ENCODE measurements at places on chromosomes 16 and 17.

- DNase-seq = no peak
Measured at GRCh38 chr16:69110406-69110805, 5.0 kb downstream of the HAS3 start.

- DNase-seq = no peak
Measured at GRCh38 chr16:1920727-1921171, 2.5 kb upstream of the HS3ST6 start.

DNA sequence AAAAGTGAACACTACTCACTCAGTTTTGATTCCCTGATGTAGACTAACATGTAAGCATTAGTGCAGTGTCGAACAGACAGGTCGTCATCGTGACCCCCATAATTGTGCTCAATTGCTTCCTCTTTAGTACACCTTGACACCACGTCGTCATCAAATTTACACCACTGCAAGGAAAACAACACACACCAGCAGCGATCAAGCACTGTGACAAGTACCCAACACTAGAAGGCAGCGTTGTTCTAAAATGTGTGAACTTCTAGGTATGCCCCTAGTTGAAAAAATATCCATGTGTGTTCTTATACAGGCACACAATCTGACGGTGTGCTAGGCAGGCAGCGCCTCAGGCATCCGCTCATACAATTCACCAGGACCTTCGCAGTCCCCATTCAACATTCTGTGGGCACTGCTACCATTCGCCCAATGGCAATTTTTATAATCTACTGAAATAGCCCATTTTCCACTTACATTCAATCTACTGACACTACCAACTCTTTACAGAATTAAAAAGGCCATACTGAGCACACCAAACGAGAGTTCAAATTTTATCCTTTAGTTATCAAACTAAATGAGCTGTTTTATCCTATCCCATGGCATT, 23.1 kb downstream of the LITAFD start:
- no peak for DNase-seq

DNA sequence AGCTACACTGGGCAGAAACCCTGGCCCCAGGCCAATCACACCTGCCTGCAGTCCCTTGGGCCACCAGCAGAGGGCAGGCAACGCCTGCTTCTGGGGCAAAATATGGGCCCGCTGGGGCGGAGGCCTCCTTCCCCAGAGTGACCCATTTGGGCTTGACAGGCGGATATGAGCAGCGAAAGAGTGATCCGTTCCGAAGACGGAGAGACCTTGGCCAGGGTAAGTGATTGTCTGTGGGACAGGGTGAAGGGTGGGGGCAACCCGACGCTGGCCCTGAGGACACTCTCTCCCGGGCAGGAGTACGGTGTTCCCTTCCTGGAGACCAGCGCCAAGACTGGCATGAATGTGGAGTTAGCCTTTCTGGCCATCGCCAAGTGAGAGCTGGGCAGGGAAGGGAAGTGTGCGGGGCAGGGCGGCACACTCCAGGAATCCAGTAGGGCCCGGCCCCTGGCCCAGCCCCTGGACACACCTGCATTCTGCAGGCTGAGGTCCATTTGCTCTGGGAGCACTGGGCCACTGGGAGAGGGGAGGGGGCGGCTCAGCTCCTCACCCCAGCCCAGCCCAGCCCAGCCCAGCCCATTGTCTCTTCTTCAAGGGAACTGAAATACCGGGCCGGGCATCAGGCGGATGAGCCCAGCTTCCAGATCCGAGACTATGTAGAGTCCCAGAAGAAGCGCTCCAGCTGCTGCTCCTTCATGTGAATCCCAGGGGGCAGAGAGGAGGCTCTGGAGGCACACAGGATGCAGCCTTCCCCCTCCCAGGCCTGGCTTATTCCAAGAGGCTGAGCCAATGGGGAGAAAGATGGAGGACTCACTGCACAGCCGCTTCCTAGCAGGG, 3.5 kb upstream of the NHERF1 start:
- DNase-seq = peak; percentile 76

- DNase-seq = no peak
Measured at GRCh38 chr17:80111702-80112470, 10.5 kb downstream of the GAA start.

GRCh38 chr16:86806838-86807351, 228.5 kb downstream of the FOXL1 start:
- no peak for DNase-seq

DNA sequence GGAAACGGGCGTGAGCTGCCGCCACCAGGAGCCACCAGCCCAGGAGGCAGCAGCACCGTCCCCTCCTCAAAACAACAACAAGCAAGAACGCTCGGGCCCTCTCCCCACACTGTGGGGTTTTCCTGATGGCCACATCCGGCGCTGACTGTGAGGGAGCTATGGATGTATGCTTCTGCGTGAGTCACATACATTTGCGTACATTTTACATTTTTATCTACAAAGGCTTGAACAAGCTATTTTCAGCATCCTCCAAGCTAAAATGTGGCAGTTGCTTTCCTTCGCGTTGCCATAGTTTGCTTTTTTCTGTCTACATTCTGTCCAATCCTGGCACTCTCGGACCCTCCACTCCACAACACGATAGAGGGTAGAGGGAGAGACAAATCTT, 2.0 kb upstream of the ABR start:
- DNase-seq = no peak

DNA sequence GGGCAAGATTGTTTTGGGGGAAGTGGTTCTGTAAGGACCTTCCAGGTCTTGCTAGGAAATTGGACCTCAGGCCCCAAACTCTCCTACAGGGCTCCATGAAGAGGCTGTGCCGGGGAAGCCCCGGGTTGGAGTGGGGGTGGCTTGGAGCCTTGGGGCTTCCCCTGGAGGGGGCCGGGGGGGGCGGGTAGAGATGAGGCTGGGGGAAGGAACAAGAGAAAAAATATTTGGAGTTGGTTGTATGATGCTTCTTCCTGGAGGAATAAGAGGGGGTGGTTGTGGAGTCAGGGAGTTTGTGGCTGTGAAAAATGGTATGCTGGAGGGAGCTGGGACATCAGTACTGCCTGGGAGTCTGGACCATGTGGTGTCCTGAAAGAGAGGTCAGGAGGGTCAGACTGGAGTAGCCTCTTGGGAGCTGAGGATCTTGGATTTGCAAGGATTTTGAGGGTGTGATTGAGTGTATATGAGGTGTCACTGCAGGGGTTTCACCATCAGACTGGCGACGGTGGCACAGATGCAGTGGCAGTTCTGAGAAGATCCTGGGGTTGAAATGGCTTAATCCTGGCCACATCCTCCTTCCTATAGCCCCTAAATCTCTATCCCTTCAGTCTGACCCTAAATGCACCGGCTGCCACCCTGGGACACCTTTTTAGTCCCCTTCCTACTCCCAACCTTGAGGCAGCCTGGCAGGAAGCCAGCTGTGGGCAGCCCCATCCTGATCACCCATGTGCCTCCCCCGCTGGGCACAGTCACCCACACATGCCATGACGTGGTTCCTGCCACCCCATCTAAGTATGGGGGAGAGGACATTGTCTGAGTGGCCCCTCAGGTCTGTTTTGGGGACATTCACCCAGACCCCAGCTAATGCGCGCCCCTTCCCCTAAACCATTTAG, 10.9 kb downstream of the RARA start:
- DNase-seq = no peak

- DNase-seq = no peak
Measured at GRCh38 chr17:50766222-50767023, 895 bp downstream of the ANKRD40CL start.

GRCh38 chr17:35568561-35568960, 7.9 kb upstream of the SLFN14 start:
- peak; percentile 56 for DNase-seq

DNA sequence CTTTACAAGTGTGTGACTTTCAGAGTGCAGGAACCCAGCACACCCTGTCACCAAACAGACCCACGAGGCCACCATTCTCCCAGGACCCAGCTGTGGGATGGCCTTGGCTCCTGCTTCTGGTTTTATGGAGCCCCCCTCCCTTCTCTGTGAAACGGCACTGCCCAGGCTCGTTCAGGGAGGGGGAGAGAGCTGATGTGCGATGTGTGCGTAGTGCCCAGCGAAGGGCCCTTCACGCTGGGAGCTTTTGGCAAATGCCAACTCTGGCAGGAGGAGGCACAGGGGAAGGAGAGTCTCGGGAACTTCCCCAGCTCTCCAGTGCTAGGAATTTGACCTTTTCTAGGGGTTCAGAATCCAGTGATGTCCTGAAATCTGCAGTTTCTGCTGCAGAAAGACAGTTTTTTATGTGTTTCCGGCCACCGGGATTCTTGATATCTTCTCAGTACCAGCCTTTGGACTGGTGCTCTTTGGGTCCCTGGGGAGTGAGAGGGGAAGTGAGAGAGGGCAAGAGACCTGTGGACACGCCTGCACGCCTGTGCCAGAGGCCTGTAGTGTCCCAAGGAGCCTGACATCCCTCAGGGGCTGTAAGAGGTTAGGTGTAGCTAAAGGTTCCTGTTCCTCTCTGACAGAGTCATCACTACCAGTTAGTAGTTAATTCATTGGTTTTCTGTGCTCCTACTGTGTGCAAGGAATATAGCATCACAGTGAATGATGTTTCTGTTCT, 45.1 kb downstream of the CMIP start:
- no peak for DNase-seq

DNA sequence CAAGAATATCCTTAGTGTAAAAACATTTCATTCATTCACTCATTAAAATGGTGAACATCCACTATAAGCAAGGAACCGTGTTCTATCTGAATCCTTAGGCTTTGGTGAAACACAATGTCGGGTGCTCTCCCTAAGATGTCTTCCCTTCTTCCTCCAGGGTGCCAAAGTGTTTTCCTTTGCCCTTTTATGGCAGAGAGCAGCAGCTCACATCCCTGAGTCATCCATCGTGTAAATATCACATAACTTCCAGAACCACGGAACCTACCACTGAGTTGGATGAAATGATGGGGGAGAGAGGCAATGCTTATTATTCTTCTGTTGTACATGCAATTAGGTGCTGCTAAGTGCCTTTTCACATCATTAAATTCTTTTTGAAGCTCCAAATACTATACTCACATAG, 50.2 kb downstream of the DNAH3 start:
- DNase-seq = peak; percentile 47

DNA sequence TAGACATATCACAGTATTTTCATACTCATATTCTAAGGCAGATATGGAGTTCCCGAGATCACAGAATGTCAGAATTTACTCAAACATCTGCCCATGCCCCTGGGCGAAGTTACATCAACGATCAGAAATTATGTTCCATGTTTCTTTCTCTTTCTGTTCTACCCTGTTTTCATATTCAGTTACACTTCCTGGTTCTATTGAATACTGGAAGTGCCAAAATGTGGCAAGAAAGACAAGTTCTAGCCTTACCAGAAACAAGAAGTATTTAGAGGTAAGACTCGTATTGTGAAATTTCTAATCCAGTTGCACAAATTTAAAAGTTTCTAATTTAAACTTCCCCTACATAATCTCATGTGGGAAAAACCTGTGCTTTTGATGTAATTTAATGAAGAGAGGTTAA, 36.1 kb downstream of the KCNJ2 start:
- DNase-seq = no peak

- no peak for DNase-seq
Measured at GRCh38 chr17:3657874-3658783, 10.2 kb downstream of the TAX1BP3 start.

DNA sequence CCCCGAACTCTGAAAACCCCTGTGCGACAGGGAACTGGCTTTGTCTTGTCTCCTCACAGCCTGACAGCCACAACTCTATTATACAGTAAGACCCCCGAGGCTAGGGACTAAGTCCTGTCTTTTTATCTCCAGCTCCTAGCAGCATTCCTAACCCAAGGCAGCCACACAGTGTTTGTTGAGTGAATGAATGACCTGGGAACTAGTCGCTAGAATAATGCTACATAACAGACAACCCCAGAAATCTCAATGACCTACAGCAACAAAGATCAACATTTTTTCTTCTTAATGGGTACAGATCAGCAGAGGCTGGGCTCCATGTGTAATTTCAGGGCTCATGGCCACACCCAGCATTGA, 71.4 kb upstream of the TNRC6C start:
- DNase-seq = no peak

GRCh38 chr17:50055426-50056216, at the start of gene ITGA3:
Gene ITGA3, plus strand, starts transcription at chr17:50056110. Its CDS starts 330 bp downstream, at chr17:50056440.
- peak; percentile 56 for DNase-seq

GRCh38 chr16:19566362-19566761, 10.9 kb downstream of the VPS35L start:
- no peak for DNase-seq

GRCh38 chr16:66925322-66925840, at the start of gene RRAD:
Gene RRAD, minus strand, starts transcription at chr16:66925535. Its CDS starts 356 bp downstream, at chr16:66925179.
- DNase-seq = no peak

DNA sequence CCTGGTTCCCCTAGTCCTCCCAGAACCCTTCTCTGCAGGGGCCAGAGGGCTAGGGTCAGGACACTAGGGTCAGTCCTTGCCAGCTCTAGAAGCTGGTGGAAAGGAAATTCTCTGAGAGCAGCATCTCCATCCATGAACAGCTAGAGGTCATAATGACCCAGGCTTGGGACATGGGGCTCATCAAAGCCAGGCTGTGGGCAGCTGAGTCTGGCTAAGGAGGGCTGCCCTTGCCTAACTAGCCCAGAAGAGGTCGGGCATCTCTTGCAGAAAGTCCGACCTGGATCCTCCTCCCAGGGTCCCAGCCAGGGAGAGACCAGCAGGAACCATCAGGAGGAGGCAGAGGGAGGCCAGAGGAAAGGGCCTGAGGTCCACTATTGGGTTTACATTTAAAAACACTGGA, 4.3 kb downstream of the MPO start:
- DNase-seq = no peak

DNA sequence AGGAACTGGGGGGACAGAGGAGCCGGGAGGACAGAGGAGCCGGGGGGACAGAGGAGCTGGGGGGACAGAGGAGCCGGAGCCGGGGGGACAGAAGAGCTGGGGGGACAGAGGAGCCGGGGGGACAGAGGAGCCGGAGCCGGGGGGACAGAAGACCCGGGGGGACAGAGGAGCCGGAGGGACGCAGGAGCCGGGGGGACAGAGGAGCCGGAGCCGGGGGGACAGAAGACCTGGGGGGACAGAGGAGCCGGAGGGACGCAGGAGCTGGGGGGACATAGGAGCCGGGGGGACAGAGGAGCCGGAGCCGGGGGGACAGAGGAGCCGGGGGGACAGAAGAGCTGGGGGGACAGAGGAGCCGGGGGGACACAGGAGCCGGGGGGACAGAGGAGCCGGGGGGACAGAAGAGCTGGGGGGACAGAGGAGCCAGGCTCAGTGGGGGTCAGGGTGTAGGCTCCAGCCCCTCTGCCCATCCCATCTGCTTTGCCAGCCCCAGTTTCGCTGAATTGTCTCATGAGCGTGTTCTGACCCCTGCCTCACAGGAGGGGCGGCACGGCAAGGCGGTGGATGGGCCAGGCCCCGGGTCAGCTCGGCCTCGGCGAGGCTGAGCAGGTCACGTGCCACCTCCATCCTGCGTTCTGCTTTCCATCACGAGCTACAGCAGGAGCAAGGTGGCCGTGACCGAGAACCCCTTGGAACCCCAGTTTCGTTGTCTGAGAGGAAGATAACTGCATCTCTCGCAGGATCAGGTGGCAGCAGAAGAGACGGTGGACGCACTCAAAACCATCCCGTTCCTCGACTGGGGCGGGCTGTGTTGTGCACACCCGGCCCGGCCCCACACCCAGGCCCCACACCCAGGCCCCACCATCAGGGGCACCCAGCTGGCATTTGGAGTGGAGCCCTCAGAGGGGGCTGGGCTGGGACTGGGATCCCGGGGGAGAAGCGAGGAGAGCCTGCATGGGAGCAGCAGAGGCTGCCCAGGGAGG, 26.1 kb upstream of the CBFA2T3 start:
- no peak for DNase-seq

- DNase-seq = no peak
Measured at GRCh38 chr16:51508490-51509212, 357.6 kb upstream of the SALL1 start.
